Activated CD4-positive, alpha-beta T cell treated with anti-CD3 and anti-CD28 coated beads, Interleukin-2, Interleukin-6, amounts not matched to agents 100 ng/mL and 50 ng/mL, durations not matched to agents 16 hours and 8 hours (primary cell): ENCODE measurements at places on chromosomes 11 and 22.

DNA sequence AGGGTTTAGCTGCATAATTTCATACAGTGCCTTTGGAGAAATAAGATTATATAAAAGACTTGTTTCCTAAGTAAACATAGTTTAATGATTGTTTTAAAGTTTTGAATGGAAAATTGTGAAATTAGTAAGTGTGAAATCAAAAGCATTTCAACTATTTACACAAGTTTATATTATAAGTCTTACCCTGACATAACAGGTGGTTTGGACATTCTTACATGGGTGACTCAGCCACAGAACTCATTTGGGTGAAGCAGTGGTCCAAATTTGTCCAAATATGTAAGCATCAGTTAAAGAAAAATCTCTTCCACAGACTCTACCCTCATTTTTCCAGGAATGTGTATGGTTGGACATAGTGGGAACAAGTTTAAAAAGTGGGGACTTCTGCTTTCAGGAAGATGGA lies 68.0 kb downstream of the USP47 start:
- no peak for DNase-seq

GRCh38 chr11:10641912-10642697 lies 51.5 kb downstream of the IRAG1 start:
- DNase-seq, result no peak

GRCh38 chr11:15143855-15144254 lies 29.1 kb downstream of the INSC start:
- DNase-seq, result no peak

GRCh38 chr11:112477581-112478317 lies 217.1 kb upstream of the PLET1 start:
- DNase-seq, result no peak

GRCh38 chr22:47355776-47356510 lies 593.5 kb downstream of the TBC1D22A start:
- DNase-seq, result no peak
